ENCODE measurements at places on chromosomes 5 and 9.

- H3K27ac ChIP-seq, result no peak overlapping the region
- H3K27me3 ChIP-seq, result no peaks in the 10 kb centered on the region
- no peak overlapping the region for H3K4me3 ChIP-seq
- H3K36me3 ChIP-seq, result peaks cover 10% of the 10 kb centered on the region
- H3K4me1 ChIP-seq, result no peaks in the 10 kb centered on the region
Observed at GRCh38 chr5:177231479-177232250, 71.9 kb downstream of the RAB24 start.

DNA sequence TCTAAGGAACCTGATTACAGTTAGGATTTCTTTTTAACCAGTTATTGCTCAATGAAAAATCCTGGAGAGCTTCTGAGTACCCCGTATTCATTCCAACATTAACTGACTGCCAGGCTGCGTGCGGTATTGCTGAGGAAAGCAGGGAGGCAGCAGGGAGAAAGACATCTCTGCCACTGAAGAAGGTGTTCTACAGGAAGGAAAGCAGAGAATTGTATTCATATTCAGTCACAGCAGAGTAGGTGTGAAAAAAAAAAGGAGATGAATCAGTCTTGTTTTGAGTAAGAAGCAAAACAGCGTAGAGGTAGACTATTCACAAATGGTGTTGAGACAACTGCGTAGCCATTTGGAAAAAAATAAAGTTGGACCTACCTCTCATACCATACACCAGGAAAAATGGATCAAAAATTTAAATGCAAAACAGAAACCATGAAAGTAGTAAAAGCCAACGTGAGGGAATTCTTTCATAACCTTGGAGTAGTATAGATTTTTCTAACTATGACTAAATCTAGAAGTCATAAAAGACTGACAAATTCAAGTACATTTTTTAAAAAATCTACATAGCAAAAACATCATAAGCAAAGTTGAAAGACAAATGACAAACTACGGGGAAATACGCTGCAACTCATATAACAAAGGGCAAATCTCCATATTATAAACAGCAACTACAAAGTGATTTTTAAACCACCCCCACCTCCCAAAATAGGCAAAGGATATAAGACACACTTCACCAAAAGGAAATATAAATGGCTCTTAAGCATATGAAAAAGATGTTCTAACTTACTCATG, 9.9 kb upstream of the NR4A3 start:
- no peaks in the 10 kb centered on the region for H3K27me3 ChIP-seq
- H3K4me3 ChIP-seq, result no peak overlapping the region
- no peak overlapping the region for H3K27ac ChIP-seq

DNA sequence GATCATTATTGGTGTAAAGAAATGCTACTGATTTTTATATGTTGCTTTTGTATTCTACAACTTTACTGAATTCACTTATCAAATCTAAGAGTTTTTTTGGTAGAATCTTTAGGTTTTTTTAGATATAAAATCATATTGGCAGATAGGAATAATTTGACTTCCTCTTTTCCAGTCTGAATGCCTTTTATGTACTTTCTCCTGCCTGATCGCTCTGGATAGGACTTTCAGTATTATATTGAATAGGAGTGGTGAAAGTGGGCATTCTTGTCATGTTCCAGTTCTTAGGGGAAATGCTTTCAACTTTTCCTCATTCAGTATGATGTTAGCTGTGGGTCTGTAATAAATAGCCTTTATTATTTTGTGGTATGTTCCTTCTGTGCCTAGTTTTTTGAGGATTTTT, 8.3 kb downstream of the AHRR start:
- no peaks in the 10 kb centered on the region for H3K36me3 ChIP-seq
- no peak for DNase-seq
- H3K4me1 ChIP-seq, result no peaks in the 10 kb centered on the region
- H3K4me3 ChIP-seq, result no peak overlapping the region

- no peaks in the 10 kb centered on the region for H3K27me3 ChIP-seq
- no peak for DNase-seq
- H3K4me3 ChIP-seq, result no peak overlapping the region
- H3K36me3 ChIP-seq, result peaks cover 44% of the 10 kb centered on the region
Observed at GRCh38 chr5:59712836-59713497, 180.6 kb downstream of the PDE4D start.

- DNase-seq, result no peak
- H3K4me1 ChIP-seq, result peaks cover 35% of the 10 kb centered on the region
- H3K36me3 ChIP-seq, result peaks cover 12% of the 10 kb centered on the region
Observed at GRCh38 chr9:94990897-94991561, 264.5 kb downstream of the AOPEP start.

GRCh38 chr5:168291964-168292785, 730 bp downstream of the WWC1 start:
- peak; percentile 58 for DNase-seq
- peaks cover 5% of the 10 kb centered on the region for H3K27me3 ChIP-seq
- peak overlapping the region; percentile 66 for H3K27ac ChIP-seq
- no peaks in the 10 kb centered on the region for H3K36me3 ChIP-seq

DNA sequence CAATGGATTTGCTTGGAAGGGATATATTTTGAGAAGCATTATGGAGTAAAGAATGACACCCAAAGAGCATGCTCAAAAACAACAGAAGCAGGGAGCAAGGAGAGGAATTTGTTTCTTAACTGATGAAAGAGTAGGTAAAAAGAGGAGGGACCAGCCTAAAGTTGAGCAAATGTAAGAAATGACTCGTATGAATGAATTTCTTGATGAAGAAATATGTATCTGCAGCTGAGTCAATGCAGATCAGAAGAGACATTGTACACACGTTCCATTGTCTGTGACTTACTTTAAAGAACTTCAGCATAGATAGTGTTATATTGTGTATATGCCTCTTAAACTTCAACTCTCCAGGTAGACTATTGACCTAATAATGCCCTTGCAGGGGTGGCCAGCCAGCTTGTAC, 112.7 kb upstream of the NREP start:
- H3K27me3 ChIP-seq, result no peaks in the 10 kb centered on the region
- H3K4me3 ChIP-seq, result no peak overlapping the region
- H3K4me1 ChIP-seq, result no peaks in the 10 kb centered on the region

DNA sequence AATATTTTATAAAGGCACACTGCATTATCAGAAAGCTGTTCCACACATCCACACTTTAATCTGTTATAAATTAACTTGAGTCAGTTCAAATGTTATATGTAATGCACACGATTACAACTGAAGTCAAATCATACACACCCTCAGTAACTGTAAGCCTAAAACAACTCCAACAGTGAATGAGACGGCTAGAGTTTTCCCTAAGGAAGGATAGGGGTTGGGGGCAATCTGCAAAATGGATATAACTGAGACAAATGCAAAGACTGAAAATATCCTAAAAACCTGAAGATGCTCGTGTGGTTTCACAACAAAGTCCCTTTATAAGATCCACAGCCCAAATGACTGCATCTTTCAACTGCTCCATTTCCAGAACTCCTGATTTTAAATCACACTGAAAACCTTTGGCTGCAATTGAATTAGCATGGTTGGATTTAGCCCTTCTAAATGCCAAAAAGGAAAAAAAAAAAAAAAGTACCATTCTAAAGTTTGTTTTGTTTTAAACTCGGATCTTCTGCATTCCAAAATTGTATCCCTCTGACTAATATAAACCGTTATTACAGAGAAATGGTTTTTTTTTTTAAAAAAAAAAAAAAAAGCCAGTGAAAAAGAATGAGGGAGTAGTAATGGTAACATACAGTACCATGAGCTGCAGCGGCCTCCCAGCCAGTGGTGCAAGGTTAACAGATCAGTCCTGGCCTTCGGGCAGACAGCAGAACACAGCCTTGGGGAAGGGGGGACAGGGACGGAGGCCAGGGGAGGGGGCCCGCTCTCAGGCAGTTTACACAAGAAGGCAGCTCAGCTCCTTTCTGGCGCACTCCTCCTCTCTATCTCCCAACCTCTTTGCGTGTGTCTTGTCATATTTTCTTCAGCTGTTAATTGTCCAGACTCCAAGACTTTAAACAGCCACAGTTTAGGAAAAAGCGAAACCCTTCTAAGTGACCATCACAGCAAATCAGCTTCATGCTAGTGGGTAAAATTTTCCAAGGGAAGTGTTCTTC, 166.1 kb downstream of the BNC2 start:
- peak overlapping the region; percentile 58 for H3K4me3 ChIP-seq
- no peaks in the 10 kb centered on the region for H3K36me3 ChIP-seq
- H3K27ac ChIP-seq, result peak overlapping the region; percentile 97
- DNase-seq, result peak; percentile 59

All from mesothelial cell of epicardium (in vitro differentiated cells).